ENCODE measurements at places on chromosomes 3 and 15. TPM values are rescaled to one million over a fixed set of nuclear protein-coding genes. Genes with fewer than 3 reads are reported as not detected.

The HYAL2 gene
- total RNA-seq, result 165 TPM

The GPR62 gene
- total RNA-seq, result not detected

The RETNLB gene
- total RNA-seq, result not detected

The TPRG1 gene
- 11.7 TPM for total RNA-seq

The FAM81A gene
- total RNA-seq, result 0.72 TPM

The ARNT2 gene
- 3.2 TPM for total RNA-seq

The CD86 gene
- total RNA-seq, result 10.7 TPM

The SATB1 gene
- total RNA-seq, result 32.6 TPM

The CCDC39 gene
- total RNA-seq, result not detected

DNA sequence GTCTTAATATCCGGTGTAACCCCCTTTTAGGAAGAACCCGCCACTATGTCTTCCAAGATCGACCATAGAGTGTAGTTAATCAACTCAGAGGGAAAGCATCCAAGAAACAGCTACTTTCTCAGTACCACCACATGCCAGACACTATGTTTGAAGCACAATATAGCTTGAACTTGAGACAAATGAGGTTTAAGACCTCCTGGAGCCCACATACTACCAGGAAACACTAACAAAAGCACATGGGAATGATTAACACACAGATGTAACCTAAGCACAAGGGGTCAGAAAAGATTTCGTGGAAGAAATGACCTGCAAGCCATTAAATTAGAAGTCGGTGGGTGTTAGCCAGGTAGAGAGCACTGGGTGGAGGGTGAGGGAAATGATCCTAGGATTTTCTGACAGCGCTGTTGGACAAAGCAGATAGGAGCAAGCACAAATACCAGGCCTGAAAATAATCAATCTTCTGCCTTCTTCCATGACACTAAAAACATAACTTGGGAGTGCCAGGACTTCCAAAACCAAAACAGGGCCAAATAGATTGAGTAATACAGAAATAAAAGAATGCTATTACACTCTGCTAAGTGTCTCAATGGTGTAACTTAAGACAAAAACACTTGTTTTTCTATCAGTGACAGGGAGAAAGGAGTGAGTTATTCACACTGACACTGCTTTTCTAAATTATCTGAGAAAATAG, 213.7 kb downstream of the FOXP1 start:
- DNase-seq, result no peak

- DNase-seq, result no peak
Observed at GRCh38 chr3:136184703-136185102, 11.4 kb downstream of the MSL2 start.

GRCh38 chr15:59256482-59256881, 49.8 kb downstream of the LDHAL6B start:
- DNase-seq, result no peak

DNA sequence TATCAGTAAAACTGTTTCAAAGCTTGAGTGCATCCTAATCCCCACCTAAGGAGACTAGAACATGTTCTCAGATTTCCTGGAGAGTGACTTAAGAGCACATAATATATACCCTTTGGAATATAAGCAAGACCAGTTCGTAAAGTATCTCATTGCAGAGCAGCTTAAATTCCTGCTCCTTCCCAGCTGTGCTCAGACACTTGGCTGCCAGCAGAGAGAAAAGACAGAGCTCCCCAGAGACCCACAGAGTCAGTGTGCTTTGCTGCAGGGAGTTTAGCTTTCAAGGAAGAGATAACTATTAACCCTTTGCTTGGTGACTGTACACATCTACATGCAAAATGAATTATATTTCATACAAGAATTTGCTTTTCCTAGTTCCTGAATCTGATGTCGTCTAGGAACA, 338.1 kb upstream of the ARHGEF26 start:
- no peak for DNase-seq

DNA sequence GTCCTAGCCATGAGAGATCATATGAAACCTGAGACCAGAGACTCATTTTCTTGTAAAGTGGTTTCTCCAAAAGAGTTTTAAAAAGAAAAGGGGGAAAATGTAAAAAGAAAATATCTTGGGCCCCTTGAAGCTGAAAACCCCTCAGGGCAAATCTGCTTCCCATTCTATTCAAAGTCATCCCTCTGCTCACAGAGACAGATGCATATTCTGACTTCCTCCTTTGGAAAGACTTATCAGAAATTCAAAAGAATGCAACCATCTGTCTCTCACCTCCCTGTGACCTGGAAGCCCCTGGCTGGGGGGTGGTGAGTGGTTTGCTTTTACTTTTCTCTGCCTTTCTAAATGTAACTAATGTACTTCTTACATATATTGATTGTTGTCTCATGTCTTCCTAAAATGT, 1154.8 kb downstream of the NSUN3 start:
- no peak for DNase-seq

DNA sequence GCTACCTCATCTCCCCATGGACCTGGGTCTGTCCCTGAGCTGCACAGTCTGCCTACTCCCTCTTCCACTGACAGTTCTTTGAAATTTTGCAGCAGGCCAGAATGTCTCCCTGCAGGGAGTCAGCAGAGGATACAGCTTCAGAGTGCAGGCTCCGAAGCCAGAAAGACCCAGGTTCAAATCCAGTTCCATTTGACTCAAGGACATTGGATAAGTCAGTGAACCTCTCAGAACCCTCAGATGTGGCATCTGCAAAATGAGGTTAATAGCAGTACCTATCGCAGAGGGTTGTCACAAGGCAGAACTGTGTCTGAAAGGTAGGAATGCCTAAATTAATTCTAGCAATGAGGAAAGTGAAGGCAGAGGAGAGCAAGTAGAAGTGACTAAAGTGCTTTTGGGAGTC, 244.4 kb upstream of the TRIM42 start:
- DNase-seq, result no peak

DNA sequence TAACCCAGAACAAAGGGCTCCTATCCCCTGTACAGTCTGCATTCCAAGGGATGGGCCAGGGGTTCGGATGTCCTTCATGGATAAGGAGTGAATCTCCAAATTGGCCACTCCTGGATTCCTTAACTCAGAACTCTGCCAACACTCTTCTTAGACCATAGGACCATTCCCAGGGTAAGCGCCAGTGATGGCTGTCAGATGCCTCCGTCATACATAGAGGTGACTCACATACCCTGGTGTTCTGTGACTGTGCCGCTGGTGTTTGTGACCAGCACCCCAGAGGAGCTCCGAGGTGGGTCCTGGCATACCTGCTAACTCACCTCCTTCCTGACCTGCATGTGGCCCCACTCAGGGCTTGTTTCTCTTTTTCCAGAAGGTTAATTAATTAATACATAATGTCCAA, 134.7 kb downstream of the KLF13 start:
- no peak for DNase-seq

- DNase-seq, result peak; percentile 60
Observed at GRCh38 chr15:74291101-74292071, 55.3 kb downstream of the CCDC33 start.

DNA sequence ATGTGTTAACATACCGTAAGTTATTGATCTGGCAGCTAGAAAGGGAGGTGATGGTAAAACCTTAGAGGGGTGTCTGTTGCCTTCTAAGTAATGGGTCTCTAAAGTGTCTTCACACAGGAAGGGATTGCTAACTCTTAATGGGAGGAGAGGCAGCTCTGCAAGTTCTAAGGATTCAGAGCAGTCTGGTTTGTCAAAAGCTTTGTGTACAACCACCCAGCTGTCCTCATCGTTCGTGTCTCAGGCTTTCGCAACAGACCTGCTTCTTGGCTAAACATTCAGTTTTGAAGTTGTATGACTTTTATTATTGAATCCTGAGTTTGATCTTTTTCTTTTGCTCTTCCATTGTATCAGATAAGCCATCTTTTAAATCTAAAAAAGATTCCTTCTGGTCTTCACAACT, 404.9 kb downstream of the SQOR start:
- DNase-seq, result no peak

DNA sequence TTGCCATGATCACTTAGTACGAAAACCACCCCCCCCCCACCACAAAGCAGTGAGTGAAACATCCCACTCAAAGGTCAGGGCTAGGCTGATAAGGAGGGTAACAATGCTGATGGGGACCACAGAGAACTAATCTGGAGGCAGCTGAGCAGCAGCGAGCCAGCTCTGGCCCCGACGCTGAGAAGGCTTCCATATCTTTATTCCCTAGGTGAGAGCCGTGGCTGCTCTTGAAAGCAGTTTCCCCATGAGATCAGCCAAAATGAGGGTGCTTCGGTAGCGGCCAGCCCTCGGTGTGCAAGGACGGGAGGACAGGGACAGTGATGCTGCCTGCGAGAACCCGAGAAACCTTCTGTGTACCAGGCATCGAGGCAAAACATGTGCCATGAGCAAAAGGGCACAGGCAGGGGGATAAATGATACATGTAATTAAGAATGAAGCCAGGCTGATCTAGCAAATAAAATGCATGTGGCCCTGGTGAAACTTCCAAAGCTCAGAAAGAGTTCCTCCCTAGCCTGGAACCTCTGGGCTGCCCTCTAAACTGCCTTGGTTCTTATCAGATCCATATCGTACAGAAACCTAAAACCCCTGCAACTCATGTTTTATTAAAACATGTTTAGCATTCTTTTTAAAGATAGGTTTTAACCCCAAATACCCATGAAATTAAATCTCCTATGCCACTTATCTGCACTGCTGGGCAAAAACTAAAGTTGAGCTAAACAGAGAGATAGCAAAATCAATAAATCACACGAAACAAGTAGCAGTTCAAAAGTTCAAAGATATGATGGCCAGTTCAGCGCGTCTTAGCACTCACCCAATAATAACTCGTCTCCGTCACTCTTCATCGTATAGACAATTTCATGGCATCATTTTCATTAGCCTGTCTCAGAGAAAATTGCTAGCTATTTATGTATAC, 337.3 kb downstream of the FOXP1 start:
- DNase-seq, result no peak

DNA sequence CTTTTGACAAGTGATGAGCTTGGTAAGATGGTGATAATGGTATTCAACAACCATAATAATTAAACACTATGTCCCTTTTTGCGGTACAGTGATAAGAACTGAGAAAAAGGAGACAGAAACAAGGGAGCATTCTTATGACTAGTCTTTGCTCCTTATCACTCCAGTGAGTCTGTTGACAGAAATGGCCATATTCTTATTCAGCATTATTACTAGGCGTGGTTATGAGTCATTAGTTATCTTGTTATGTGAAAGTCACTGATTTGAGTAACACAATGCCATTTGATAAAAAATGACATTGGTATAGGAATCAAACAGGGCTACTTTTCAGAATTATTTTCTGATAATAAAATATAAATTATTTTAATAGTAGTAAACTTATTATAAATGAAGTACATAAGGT, 193.5 kb downstream of the C3orf38 start:
- no peak for DNase-seq

DNA sequence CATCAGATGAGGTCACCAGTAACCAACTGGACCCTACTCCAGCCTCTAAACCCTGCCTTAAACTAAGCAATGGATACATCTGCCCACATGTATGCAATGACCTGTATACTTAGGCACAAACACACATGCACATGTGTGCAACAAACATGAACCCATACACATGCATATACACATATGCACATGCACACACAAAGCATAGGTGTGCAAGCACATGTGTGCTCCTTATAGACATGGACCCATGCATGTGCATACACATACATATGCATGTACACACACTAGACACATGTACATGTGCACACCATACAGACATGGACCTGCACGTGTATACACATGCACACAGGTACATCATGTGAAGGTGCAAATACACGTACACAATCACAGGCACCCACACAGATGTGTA, 8.6 kb upstream of the TRH start:
- DNase-seq, result no peak

DNA sequence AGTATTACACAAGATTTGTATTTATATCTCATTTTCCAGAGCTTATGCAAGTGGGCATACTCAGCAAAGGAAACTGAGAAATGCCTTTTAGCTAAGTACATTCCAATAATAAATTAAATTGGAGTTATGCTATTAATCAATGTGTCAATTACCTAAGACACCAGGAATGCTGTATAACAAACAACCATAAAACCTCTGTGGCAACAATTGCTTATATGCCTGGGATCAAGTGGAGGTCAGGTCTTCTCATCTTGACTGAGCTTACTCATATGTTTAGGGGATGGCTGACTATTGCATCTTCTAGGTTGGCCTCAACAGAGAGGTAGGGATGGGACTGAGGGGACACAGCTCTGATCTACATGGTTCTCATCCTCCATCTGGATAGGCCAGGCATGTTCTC, 30.7 kb downstream of the CD200R1L start:
- DNase-seq, result no peak

GRCh38 chr15:74958908-74959585, 2.5 kb upstream of the RPP25 start:
- DNase-seq, result no peak

- DNase-seq, result no peak
Observed at GRCh38 chr3:157115069-157116006, 44.6 kb downstream of the CCNL1 start.

- DNase-seq, result no peak
Observed at GRCh38 chr3:171976526-171976925, 62.9 kb upstream of the FNDC3B start.

GRCh38 chr3:141859651-141860050, 16.8 kb upstream of the ATP1B3 start:
- DNase-seq, result no peak

Data from omental fat pad (tissue), 4 donors.